ENCODE measurements at places on chromosomes 2 and 18.

- no peak for DNase-seq
These were observed 193.8 kb downstream of the GULP1 start for GRCh38 chr2:188485496-188485895.

DNA sequence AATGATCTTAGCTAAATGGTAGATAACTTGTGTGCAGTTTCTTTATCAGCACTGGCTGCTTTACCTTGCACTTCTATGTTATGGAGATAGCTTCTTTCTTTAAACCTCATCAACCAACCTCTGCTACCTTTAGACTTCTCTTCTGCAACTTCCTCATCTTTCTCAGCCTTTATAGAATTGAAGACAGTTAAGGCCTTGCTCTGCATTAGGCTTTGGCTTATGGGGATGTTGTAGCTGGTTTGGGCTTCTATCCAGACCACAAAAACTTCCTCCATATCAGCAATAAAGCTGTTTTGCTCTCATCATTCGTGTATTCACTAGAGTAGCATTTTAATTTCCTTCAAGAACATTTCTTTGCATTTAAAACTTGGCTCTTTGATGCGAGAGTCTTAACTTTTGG is 123.7 kb downstream of the PIK3C3 start:
- DNase-seq, result no peak

GRCh38 chr2:101858246-101858645 is 133.5 kb upstream of the IL1R2 start:
- no peak for DNase-seq

DNA sequence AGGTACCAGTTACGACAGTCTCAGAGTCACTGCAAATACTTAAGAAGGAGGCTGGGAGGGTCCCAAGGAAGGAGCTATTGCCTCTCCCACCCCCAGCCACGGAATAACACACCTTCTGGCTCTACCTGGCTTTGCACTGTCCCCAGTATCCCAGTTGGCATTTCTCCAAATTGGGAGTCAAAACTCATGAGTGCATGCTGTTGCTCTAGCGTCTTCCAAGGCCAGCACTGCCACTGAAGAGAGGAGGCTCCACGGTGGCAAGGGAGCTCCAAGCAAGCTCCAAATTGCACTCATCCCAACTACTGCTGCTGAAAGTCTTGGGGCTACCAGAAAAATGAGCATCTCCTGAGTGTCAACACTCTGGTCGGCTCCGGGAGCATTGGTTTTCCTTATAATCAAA is 1.6 kb downstream of the SCTR start:
- no peak for DNase-seq

- no peak for DNase-seq
These were observed 29.8 kb upstream of the LCLAT1 start for GRCh38 chr2:30417253-30417652.

DNA sequence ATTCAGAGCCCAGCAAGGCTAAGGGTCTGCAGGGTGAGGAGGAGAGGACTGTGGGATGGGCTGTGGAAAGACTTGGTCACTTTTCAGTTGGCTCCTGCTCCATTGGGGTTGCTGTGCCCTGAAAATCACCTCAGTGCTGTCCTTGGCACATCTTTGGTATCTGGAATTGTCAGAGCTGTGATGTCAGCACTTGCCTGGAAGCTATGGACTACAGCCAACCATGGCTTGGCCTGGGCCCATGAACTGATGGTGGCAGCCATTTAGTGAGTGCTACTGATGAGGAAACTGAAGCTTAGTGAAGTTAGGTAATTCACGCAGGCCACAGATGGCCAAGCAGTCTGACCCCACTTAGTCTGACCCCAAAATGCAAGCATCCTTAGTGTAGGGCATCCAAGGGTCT is 121.8 kb upstream of the SERPINE2 start:
- DNase-seq, result no peak

GRCh38 chr2:113021312-113021711 is 16.1 kb downstream of the IL36A start:
- no peak for DNase-seq

- no peak for DNase-seq
These were observed 165.2 kb downstream of the TWIST2 start for GRCh38 chr2:239012936-239013677.

DNA sequence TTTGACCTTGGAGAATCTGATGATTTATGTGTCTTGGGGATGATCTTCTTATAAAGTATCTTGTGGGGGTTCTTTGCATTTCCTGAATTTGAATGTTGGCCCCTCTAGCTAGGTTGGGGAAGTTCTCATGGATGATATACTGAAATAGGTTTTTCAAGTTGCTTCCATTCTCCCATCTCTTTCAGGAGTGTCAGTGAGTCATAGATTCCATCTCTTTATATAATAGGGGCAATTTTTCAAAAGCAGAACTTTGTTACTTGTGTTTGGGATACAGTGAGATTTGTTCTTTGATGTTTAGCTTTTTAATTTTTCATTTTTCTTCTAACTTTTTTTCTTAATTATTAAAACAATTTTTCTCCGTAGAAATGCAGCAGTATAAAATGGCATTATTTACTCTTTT is 19.4 kb downstream of the TMEM87B start:
- DNase-seq, result no peak

- no peak for DNase-seq
These were observed 1.4 kb downstream of the RAB1A start for GRCh38 chr2:65128297-65129190.

GRCh38 chr2:136210455-136210805 is 92.5 kb upstream of the CXCR4 start:
- DNase-seq, result no peak

- no peak for DNase-seq
These were observed 66.8 kb downstream of the TET3 start for GRCh38 chr2:74051504-74051903.

- DNase-seq, result no peak
These were observed 182.5 kb downstream of the C1D start for GRCh38 chr2:67880291-67880761.

GRCh38 chr2:176110415-176111308 is 3.6 kb downstream of the HOXD11 start:
- no peak for DNase-seq

DNA sequence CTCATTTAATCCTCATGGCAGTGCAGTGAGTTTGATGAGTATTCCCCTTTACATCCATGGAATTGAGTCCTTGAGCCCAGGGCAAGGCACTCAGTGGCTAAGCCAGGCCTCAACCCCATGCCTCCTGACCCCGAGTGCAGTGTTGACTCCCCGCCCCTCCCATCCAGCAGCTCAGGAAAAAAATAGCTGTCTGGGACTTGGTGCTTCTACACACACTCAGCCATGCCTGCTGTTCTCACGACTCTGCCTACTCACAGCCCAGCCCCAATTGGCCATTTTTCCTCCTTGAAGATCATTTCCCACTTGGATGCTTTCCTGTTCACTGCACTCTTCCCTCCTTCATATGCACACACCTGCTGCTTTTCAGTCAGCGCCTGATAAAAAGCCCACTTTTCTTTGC is 8.8 kb downstream of the FOSL2 start:
- DNase-seq, result no peak

DNA sequence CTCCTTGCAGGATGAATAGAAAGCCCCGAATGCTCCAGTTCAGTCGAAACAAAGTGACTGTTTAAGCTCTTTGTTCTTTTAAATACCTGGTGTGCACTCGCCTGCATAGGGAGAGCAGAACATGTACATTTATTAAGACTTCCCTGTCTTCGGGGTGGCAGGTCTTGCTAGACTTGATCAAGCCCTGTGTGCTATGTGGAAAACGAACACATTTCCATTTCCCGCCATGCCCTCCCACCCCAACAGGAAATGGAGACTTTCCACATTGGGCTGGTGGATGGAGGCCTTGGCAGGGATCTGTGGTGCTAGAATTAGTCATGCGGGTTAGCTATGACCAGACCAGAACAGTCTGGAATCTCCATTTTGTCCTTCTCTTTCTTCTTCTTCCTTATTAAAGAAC is 321.0 kb upstream of the THSD7B start:
- no peak for DNase-seq

GRCh38 chr2:24981411-24982136 is 9.8 kb upstream of the DNAJC27 start:
- no peak for DNase-seq

DNA sequence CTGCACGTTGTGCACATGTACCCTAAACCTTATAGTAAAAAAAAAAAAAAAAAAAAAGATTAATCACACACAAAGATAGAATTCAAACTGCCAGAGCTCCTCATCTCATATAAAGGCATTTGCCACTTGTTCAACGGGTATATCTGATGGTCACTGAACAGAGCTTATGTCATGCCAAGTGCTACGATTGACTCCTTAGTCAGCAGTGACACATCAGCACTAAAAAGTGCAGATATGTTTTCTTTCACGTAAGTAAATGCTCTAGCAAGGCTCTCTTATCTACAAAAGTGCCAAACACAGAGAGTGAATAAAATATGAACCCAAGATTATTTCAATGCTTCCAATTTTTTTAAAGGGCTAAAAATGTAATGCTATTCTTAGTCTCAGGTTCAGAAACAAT is 1.1 kb downstream of the LMAN1 start:
- no peak for DNase-seq

DNA sequence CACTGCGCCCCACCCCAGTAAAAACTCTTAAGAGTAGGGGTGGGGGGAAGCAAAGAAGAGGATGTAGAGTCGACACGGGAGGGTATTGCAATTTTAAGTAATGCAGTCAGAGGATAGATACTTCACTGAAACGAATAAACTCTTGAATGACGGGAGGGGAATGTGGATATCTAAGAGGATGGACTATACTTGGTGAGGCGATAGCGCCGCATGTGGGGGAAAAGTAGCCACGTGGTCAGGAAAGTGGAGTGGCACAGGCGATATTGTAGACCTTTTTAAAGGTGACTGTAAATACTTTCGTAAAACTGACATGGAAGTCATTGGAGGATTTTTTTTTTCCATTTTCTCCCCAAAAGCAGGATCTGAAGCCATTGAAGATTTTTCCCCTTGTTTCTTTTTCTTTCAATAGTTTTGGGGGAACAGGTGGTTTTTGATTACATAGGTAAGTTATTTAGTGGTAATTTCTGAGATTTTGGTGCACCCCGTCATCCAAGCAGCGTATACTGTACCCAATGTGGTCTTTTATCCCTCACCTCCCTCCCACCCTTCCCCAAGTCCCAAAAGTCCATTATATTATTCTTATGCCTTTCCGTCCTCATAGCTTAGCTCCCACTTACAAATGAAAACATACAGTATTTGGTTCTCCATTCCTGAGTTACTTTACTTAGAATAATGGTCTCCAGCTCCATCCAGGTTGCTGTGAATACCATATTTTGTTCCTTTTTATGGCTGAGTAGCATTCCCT is 13.8 kb downstream of the CLK1 start:
- no peak for DNase-seq

DNA sequence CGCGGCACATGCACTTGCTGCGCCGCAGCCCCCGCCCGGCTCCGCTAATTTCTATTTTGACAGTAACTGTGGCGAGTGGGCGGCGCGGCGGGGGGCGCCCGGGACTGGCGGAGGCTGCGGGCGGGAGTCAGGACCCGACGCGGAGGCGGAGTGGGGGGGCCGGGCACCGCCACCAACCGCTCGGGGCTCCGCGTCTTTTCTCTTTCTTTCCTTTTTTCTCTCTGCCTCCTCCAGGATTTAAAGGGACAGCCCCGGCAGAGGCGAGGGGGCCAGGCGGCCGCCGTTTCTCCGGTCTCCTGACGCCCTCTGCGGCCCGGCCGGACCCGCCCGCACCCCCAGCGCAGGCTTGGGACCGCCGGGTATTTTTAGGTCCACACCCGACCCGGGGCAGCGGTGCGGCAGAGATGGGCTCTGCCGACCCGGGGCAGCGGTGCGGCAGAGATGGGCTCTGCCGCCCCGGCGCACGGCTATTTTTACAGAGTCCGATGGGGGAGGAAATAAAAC is 460 bp upstream of the ZBTB7C start:
- DNase-seq, result no peak

GRCh38 chr18:12884406-12885323 is 628 bp upstream of the PTPN2 start:
- DNase-seq, result no peak

- no peak for DNase-seq
These were observed 176.4 kb downstream of the AGAP1 start for GRCh38 chr2:235669983-235670962.

GRCh38 chr2:18186816-18187613 is 308.5 kb downstream of the KCNS3 start:
- no peak for DNase-seq

DNA sequence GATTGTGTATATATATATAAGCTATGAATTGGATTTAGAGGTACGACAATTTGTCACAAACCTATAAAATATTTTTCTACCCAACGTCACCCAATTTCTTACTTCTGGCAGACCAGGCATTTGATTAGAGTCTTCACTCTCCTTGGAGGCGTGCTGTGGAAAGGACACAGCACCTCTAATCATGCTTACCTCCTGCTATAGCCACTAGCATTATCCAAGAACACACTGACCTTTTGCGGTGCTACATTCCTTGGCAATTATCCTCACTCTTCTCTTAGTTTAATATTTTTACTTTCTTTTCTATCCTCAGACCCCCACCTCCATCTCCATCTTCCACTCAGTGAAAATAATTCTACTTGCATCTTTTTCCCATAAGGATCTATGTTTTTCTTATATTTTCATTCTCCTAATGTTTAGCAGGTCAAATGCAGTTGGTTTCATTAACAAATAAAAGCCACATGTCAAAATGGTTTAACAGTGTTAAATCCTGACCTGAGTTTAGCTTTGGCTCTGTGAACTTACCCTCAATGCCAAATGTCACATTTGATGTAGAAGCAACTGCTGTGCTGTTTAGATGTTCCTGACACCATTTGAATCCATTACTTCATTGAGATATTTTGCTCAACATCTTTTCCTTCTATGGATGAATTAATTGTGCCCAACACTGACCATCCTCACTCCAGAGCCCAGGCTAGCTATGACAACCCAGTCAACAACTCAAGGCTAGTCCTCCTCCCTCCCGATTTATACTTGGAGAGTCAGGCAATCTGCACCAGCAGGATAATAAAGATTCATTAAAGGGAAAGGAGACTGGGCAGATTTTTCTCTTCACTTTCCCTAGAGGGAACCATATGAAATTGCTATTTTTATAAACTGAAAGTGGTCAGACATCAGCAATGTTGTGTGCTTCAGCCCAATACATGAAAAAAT is 240.5 kb downstream of the MREG start:
- no peak for DNase-seq

DNA sequence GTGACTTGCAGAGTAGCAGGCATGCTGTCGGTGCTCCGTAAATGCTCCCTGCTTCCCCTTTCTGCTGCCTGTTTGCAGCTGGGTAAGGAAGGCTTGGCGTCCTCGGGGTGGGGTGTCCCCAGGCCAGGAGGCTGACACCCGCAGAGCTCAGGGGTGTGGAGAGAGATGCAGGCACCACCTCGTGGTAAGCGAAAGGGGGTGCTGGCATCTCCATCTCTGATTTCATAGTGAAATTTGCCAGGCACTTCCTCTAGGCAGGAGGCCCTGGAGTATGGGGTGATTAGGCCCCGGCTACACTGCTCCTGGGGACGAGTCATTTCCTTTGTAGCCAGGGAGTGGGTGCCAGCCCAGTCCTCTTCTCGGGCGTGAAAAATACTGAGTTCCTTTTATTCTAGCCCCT is 160.4 kb downstream of the KLHL29 start:
- no peak for DNase-seq

DNA sequence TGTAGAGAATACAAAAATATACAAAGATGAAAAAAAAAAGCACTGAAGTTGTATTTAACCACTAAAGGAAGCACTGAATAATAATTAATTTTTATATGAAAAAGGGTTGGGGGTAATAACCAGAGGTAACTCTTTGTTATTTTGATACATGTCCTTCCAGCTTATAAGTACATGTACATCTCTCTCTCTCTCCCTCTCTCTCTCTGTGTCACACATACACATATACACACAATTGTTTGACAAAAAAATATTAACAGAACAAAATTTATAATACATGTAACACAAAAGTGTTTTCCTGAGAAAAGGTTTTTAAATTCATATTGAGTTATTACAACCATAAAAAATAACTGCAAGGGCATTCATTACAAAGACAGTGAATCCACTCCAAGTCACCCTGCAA is 4.6 kb downstream of the WIPF1 start:
- no peak for DNase-seq

Data from CD4-positive, alpha-beta T cell treated with Interleukin-6 for 4 hours (primary cell).